Endothelial cell of umbilical vein (primary cell): ENCODE measurements at places on chromosomes 2 and 18. TPM values are rescaled to one million over a fixed set of nuclear protein-coding genes. Genes with fewer than 3 reads are reported as not detected.

QPCT gene
- 12.8 and 14.3 TPM in 2 replicates for total RNA-seq

DNA sequence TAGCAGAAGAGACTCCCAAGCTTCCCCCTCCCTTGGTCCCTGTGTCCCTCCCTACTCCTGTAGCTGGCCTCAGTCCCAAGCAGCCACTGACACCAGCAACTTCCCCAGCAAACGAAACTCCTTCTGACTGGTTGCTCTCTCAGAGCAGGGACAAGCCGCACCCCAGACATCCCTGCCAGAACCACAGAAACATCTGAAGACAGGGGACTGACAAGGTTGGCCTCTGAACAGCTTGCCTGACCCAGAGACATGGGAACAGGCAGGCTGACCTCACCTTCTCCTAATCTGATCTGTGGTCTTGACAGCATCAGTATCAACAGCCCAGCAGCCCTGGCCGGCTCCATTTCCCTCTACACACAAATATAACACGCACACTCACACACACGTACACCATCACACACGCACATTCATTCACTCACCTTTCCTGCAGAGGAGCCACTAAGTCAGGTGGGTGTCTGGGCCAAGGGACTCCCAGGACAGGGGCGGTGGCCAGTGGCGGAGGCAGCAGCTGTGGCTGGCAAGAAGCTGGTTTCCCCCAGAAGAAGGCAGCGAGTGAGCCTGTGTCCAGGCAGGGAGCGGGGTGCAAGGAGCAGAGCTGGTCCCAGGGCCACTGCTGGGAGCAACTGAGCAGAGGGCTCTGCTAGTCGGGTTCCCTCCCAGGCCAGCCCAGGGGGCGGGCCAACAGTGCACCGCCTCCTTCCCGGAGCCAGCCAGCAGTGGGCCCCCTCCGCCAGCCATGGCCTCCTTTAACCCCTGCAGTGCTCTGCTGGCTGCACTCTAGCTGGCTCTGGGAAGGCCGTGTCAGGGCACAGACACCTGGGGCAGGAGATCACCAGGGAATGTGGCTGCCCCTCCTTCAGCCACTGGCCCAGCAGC lies 59.1 kb downstream of the TNS1 start:
- peaks cover 5% of the 10 kb centered on the region for H3K4me1 ChIP-seq
- H3K36me3 ChIP-seq: no peaks in the 10 kb centered on the region
- DNase-seq: peak; percentile 57
- no peaks in the 10 kb centered on the region for H3K27me3 ChIP-seq
- H3K4me3 ChIP-seq: no peak overlapping the region

- H3K27ac ChIP-seq: no peak overlapping the region
- H3K4me1 ChIP-seq: no peaks in the 10 kb centered on the region
These were observed 818.4 kb upstream of the CDH2 start for GRCh38 chr18:28995319-28995718.

- no peak overlapping the region for H3K4me3 ChIP-seq
- H3K27ac ChIP-seq: no peak overlapping the region
These were observed 168.2 kb downstream of the TWIST2 start for GRCh38 chr2:239015901-239016675.

- H3K27ac ChIP-seq: no peak overlapping the region
- no peaks in the 10 kb centered on the region for H3K27me3 ChIP-seq
- no peak overlapping the region for H3K4me3 ChIP-seq
- no peaks in the 10 kb centered on the region for H3K36me3 ChIP-seq
- no peak for DNase-seq
These were observed 22.1 kb downstream of the TTLL4 start for GRCh38 chr2:218732761-218733158.

GRCh38 chr2:147161746-147162145 lies 683.1 kb upstream of the ACVR2A start:
- no peaks in the 10 kb centered on the region for H3K27me3 ChIP-seq
- DNase-seq: no peak
- no peaks in the 10 kb centered on the region for H3K36me3 ChIP-seq
- H3K4me3 ChIP-seq: no peak overlapping the region

FAM110C gene
- not detected in 2 replicates for total RNA-seq

TRPM8 gene
- not detected in 2 replicates for total RNA-seq

NEU4 gene
- total RNA-seq: not detected in 2 replicates

GRCh38 chr2:64400105-64400728 lies 53.7 kb upstream of the LGALSL start:
- no peak overlapping the region for H3K4me3 ChIP-seq
- H3K27ac ChIP-seq: no peak overlapping the region
- H3K27me3 ChIP-seq: peaks cover 5% of the 10 kb centered on the region
- no peak for DNase-seq

LIMS3 gene
- total RNA-seq: 9.4 and 17.8 TPM in 2 replicates

RAB17 gene
- total RNA-seq: 0.55 and 0.77 TPM in 2 replicates

GRCh38 chr2:44948565-44949328 lies 7.2 kb downstream of the SIX3 start:
- H3K4me3 ChIP-seq: no peak overlapping the region
- H3K4me1 ChIP-seq: peaks cover 6% of the 10 kb centered on the region
- H3K27ac ChIP-seq: no peak overlapping the region
- H3K36me3 ChIP-seq: no peaks in the 10 kb centered on the region
- no peak for DNase-seq

DNA sequence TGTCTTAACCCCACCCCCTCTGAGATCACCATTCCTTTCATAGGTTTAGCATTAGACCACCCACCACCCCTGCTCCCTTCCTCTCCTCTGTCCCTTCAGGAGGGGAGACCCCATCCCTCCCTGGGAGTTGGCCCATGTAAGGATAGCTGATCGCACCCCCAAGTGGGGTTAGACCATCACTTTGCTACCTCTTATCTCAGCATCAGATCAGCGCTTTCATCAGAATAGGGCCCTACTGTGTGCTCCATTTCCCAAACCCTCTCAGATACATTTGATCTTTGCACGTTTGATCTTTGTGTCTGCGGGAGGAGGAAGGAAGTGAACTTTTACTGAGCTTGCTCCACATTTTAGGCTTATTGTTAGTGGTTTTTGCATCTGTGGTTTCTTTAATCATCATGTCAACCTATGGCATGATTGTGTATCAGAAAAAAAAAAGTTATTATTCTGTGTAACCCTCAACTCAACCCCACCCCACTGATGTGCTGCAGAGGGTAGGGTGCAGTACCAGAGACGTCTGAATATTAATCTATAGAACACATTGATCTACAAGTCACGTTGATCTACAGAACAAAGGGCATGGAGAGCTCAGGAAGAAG lies 81.2 kb downstream of the PDCL3 start:
- H3K4me1 ChIP-seq: peaks cover 3% of the 10 kb centered on the region
- H3K4me3 ChIP-seq: no peak overlapping the region
- H3K27ac ChIP-seq: no peak overlapping the region

ABCG5 gene
- not detected in 2 replicates for total RNA-seq

- peak; percentile 20 for DNase-seq
- peak overlapping the region; percentile 81 for H3K27ac ChIP-seq
- no peak overlapping the region for H3K4me3 ChIP-seq
- H3K27me3 ChIP-seq: no peaks in the 10 kb centered on the region
- no peaks in the 10 kb centered on the region for H3K36me3 ChIP-seq
- peaks cover 24% of the 10 kb centered on the region for H3K4me1 ChIP-seq
These were observed 168.4 kb upstream of the HAAO start for GRCh38 chr2:42960842-42961180.

LRRC30 gene
- not detected in 2 replicates for total RNA-seq

- H3K27me3 ChIP-seq: no peaks in the 10 kb centered on the region
- peak; percentile 44 for DNase-seq
- H3K4me1 ChIP-seq: peaks cover 36% of the 10 kb centered on the region
- H3K4me3 ChIP-seq: peak overlapping the region; percentile 65
- peak overlapping the region; percentile 52 for H3K27ac ChIP-seq
These were observed 675 bp upstream of the SPIRE1 start for GRCh38 chr18:12658426-12659138.

ACAA2 gene
- 44.4 and 44.9 TPM in 2 replicates for total RNA-seq
